ENCODE measurements at places on chromosomes 12 and 14.

DNA sequence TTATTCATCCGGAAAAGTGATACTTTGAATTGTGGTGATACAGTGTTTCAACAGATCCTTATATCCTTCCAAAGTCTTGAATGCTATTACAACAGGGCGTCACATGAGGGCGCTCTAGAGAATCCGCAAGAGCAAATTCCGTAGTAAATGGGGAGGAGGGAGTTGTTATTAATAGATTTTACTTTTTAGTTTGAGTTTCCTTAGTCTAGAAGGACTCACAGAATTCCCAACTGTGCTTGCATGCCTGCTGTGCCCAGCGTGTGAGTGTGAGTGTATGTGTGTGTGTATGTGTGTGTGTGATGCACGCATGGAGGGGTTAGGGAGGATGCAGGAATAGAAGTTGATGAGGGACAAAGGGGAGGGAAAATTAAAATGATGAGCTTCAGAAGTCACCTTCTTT lies 375.3 kb downstream of the C12orf75 start:
- peak; percentile 72 for DNase-seq

DNA sequence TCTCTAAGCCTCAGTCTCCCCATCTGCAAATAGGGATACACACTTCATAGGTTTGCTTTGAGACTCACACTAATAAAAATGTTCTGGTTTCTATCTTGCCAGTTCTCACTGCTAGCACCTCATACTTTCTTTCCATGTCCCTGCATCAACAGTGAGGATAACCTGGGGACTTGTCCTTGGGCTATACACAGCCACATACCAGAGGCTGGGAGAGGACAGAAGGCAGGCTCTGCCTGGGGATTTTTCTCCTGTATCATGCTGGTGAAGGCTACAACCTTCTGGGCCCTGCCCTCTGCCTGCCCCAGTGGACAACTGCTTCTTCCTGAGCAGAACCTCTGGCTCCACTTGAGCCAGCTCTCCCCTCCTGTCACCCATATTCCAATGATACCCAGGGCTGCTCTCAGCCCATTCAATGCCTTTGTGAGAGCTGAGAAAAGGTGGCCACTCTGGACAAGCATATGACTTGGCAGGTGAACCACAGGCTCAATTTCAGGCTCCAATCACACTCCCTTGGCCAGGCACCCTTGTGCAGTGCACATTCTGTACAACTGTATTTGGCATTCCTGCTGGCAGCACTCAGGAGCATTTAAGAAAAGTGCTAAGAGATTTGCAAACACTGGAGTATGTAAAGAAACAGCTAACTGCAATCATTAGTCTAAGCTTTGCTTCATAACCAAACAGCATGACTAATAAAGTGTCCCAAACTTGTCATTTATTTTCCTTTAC lies 135.8 kb upstream of the VRK1 start:
- no peak for DNase-seq

- peak; percentile 66 for DNase-seq
Observed at GRCh38 chr12:91053951-91054715, 3.7 kb downstream of the KERA start.

- peak; percentile 69 for DNase-seq
Observed at GRCh38 chr12:19963972-19964371, 404.4 kb upstream of the PDE3A start.

DNA sequence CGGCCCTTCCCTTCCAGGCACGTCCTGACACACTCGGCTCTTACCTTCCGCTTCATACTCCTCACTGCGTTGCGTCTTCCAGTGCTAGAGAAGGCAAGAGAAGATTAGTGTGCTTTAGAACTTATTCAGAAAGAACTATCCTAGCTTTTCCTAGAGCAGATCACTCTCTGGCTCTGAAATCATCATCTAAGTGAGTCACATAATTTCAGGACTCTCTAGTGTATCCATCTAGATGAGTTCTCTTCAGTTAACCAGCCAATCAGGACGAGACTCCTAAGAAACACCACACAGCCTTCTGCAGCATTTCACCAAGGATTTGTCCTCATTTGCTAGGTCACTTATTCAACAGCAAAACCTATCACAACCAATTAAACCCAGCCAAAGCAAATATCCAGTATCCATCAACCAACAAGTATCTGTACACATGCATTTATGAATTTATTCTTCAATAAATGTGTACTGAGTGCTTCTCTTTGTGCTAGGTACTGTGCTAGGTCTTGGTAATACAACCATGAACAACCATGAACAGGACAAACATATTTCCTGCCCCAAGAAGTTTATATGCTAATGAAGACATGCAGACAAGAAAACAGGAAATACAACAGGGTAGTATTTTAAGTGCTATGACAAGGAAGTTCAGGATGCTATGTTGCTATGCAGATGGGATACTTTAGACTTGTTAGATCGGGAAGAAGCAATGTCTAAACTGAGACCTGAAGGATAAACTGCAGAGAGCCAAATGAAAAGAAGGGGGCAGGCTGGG lies 52.1 kb downstream of the NIN start:
- DNase-seq = no peak

DNA sequence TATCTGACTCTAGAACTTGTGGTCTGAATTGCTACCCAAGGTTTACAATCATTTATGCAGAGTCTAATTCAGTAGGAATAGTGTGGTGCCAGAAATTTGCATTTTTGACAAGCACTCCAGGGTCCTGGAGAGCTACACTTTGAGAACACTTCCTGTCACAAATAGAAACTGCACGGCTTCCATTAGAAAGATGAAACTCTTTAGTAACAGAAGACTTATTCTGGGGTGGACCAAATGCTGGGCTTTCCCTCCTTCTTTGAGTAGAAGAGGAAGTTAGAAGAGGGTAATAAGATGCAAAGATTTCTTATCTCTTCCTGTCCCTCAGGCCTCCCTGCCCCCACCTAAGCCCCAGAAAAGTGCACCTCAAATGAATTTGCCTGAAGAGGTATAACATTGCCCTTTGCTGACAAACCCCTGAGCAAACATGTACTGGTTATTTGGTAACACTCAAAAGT lies 28.4 kb downstream of the DGLUCY start:
- no peak for DNase-seq

DNA sequence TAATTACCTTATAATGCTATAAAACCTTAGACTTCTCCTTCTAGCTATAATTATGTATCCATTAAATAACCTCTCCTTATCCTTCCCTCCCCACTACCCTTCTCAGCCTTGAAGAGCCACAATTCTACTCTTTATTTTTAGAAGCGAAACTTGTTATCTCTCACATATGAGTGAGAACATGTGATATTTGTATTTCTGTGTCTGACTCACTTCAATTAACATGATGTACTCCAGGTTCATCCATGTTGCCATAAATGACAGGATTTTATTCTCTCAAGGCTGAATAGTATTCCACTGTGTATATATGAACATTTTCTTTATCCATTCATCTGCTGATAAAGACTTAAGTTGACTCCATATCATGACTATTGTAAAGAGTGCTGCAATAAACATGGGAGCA lies 485.6 kb downstream of the FLRT2 start:
- peak; percentile 1 for DNase-seq

DNA sequence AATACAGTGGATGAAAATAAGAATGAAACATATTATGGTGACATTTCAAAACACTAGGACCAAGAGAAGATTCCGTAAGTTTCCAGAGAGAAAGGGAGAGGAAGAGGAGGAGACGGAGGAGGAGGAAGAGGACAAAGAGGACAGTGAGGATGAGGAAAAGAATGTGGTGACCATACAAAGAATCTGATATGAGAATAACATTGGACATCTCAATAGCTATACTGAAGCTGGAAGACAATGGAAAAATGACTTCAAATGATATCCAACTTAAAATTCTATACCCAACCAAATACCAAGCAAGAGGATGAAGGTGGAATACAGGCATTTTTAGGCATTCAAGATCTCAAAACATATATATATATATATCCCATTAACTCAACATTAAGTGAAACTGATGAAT lies 173.4 kb downstream of the PAWR start:
- no peak for DNase-seq

GRCh38 chr12:53418221-53418620 lies 5.4 kb upstream of the AMHR2 start:
- DNase-seq = no peak

- DNase-seq = no peak
Observed at GRCh38 chr14:56989359-56989758, 179.1 kb upstream of the OTX2 start.

GRCh38 chr12:102023343-102023930 lies 38.4 kb downstream of the WASHC3 start:
- peak; percentile 77 for DNase-seq

GRCh38 chr14:41607966-41608663 lies 1.4 kb downstream of the LRFN5 start:
- DNase-seq = peak; percentile 15

GRCh38 chr12:92206596-92206995 lies 61.0 kb upstream of the BTG1 start:
- DNase-seq = no peak

DNA sequence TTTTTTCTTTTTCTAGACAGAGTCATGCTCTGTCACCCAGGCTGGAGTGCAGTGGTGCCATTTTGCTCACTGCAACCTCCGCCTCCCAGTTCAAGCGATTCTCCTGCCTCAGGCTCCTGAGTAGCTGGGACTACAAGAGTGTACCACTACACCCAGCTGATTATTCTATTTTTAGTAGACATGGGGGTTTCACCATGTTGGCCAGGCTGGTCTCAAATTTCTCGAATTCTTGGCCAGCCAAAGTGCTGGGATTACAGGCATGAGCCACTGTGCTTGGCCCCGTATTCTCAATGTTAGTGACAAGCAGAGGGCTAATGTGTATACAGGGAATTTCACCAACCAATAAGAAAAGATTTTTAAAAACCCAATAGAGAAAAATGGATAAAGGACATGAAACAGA lies 8.4 kb downstream of the PLBD2 start:
- no peak for DNase-seq

- DNase-seq = no peak
Observed at GRCh38 chr14:81303258-81303935, 82.6 kb upstream of the GTF2A1 start.

GRCh38 chr14:91350813-91351511 lies 66.7 kb downstream of the CCDC88C start:
- DNase-seq = no peak

DNA sequence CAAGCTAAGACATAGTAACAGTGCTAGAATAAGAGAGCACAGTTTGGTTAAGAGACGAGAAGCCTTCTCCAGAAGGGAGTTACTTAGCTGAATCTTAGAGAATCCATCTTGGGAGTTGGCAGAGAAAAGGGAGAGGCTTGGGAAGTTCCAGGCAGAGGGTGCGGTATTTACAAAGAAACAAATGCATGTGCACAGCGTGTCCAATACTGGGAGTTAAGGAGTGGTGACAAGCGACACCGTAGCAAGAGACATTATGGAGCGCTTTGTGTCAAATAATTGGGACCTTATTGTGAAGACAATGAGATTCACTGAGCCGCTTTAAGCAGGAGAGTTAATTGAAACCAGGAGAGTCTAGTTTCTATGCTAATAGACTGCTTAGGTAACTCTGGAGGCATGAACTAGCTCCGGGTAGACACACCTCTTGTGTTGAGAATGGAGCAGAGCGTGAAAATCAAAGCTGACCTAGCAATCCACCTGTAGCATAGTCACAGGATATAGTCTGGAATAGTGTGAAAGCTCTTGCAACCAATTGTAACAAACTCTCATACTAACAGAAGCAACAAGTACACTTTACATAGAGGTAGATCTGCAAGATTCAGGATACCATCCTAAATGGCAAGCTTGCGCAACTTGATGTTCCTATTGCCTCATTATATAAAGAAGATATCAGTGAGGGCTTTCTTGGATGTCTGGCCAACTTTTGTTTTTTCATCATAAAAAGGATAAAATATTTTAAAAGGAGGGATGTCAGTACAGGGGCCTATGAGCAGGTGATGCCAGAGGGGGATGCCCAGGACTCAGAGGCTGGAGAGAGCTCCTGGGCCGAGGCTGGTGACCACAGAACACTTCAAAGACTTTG lies 5.3 kb downstream of the ALDH1L2 start:
- no peak for DNase-seq

Measured in astrocyte of the spinal cord (primary cell).